Activated T-helper 17 cell treated with anti-CD3 and anti-CD28 coated beads, Interleukin-2, amount 50 U/mL, for 72 hours (primary cell): ENCODE measurements at places on chromosomes 16 and 17.

DNA sequence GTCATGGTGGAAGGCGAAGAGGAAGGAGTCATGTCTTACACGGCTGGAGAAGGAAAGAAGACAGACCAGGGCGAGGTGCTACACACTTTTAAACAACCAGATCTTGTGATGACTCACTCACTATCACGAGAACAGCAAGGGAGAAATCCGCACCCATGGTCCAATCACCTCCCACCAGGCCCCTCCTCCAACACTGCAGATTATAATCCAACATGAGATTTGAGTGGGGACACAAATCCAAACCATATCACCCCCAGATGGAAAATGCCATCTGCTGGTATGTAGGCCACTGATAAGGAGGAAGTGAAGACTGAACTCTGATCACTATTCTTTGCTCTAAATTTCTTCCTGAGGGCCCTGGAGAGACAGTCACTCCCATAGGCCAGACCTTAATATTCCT, 7.5 kb upstream of the ITGAX start:
- ATAC-seq: no peak

DNA sequence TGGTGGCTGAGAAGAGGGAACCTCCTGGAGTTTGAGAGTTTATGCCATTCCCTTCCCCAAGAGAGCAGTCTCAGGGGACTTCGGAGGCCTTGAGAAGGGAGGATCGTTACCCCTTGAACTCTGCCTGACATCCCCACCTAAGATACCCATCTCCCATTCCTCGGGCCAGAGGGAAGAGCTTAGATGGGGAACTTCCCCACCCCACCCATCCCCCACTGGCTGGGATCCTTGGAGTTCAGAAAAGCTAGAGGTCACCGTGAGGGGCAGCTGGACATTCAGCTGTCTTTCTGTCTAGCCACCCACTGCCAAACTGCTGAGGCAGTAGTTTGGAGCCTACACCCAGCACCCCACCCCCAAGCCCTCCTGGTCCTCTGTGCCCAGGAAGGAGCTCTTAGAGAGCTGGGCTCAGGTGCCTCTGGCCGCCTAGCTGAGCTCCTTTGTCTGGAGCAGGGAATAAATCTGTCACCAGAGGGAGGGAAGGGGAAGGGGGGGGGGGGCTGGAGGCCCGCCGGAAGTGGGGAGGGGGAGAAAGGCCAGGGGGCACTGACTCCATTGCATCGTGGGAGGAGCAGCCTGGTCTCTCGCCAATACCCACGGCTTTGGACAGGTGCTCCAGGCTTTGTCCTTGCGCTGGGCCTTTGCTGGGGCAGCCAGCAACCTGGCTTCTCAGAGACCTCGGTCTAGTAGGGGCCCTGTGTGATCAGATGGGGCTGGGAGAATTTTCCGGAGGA, 1.0 kb downstream of the HSD11B2 start:
- ATAC-seq: no peak

DNA sequence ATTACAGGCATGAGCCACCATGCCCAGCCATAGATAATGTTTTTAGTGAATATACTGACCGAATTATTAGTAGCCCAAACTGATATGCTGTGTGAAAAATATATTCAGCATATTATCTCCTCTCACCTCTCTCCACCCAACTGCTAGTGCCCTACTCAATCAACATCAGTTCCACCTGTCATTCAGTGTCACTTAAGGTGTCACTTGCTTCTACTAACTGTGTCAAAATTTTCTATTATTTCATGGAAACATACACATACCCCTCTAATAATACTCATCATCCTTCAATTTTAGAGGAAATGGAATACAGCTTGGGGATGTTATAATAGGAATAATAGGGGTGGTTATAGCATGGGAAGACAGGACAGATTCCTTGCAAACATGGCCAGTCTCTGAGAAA, 12.6 kb downstream of the EFCAB3 start:
- ATAC-seq: no peak

DNA sequence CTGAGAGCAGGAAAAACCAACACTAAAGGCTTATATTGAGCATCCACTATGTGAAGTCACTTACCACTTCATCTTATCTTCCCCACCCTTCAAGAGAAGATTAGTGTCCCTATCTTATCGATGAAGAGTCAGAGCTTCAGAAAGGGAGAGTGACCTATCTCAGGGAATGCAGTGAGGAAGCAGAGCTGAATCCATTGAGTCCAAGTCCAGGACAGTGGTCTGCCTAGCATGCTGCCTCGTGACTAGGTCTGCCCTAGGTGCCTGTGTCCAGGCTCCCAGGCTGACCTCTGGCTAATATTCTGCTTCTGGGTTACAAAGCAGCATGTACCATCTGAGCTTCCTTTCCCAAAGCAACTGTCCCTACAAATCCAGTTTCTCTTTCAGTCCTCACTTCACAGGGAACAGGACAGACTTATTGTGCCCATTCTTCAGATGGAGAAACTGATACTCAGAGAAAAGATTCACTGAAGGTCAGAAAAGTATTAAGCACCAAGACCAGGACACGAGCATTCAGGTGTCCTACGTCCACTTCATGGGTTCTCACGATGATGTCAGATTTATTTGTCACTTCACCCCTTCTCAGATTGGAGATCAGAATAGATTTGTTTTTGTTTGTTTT, 13.3 kb upstream of the FZD2 start:
- ATAC-seq: no peak

DNA sequence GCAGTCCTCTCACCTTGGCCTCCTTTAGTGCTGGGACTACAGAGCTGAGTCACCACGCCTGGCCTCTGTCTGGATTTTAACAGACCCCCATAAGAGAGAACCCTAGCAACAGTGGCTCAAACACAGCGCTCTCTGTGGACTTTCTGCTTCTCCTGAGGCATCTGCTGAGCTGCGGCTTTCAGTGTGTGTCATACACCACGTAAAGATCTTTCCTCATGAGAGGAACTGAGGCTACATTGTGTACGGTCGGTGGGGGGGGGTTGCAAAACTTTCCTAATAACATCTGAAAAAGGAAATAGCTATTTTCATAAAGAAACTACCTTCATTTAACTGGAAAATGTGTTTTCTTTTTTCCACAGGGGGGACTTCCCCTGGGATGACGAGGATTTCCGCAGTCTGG, 32.9 kb downstream of the DEF8 start:
- peak; percentile 91 for ATAC-seq

GRCh38 chr17:1532836-1533602, 16.6 kb upstream of the INPP5K start:
- peak; percentile 63 for ATAC-seq

GRCh38 chr17:29847527-29848400, 82.3 kb downstream of the SSH2 start:
- ATAC-seq: no peak

GRCh38 chr17:77864234-77865111, 94.0 kb upstream of the TNRC6C start:
- no peak for ATAC-seq

DNA sequence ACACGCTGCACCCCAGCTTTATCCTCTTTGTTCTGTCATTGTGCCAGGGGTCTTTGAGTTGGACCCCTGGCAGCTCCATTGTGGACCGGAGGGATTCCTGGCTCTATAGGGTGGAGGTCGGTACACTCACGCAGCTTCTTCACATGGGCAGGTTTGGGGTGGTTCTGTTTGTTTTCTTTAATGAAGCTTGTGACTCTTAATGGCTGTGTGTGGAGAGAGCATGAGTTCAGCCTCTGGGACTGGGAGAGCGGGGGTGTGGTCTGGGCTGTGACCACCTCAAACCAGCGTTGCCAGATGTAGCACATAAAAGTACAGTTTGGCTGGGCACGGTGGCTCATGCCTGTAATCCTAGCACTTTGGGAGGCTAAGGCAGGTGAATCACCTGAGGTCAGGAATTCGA, 21.2 kb upstream of the NAGLU start:
- ATAC-seq: no peak

GRCh38 chr17:48011405-48012150, 26.0 kb downstream of the COPZ2 start:
- ATAC-seq: peak; percentile 72

- no peak for ATAC-seq
Measured at GRCh38 chr17:56110463-56111135, 42.7 kb upstream of the ANKFN1 start.

DNA sequence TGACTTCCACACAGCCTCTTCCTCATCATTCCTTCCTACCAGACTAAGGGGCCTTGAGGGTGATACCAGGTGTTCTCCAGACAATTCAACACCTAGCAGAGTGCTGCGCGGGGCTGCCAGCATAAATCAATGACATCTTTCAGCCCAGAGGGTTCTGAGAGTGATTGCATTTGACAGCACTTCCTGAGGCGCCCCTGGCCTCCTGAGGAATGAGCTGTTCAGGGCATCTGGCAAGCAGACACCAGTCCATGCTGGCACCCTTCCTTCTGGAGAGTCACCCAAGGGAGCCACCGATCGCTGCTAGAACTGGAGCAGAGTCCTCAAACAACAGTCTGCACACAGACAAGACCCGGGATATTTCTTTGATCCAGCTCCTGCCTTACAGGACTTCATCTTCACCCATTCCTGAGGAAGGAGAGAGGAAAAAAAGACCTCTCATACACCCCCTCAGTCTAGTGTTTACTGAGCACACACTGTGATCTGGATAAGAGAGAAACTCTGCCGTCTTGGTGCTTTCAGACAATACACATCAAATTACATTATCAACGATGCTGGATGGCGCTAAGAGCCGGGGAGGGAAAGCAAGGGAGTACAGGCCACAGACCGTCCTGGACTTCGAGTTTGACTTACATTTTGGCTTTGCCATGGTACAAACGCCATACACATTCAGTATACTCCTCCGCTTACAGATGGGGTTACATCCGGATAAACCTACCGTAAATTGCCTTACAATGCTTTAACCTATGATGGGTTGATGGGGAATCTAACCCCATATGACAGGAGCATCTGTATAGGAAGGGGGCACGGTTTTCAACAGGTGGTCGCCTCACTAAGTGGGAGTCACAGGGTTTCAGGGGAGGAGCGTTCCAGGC, 23.0 kb downstream of the NPTX1 start:
- no peak for ATAC-seq

- ATAC-seq: peak; percentile 91
Measured at GRCh38 chr17:17119533-17119932, 77.3 kb downstream of the MPRIP start.
